ENCODE measurements at places on chromosomes 4 and X.
A peak's percentile ranks its signal among the peaks of the same experiment; 100 is the strongest.

DNA sequence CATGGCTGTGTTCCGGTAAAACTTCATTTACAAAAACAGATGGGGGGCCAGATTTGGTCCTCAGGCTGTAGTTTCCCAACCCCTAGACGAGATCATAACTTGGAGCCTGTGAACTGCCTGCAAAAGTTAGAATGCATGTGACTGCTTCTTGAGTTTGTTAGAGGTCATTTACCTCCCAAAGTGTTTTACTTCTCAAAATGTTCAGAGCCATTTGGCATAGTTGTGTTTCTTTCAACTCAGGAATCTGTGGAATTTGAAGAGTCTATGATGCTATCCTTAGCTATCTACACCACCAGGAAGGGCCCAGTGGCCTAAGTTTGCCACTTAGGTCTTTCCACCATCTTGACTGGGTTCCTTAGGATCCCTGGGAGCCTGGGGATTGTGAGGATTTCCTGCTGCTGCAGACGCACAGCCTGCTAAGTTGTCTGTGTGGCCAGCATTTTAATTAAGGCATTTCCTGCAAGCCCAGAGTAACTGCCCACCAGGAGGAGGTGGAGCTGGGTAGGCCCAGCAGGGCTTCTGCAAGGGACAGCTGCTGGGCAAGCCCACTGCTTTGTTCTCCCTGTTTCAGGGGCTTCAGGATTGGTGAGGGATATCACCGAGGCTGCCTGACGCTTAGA is 53.1 kb downstream of the CCNI start:
- H3K27ac ChIP-seq = peak overlapping the region; percentile 32
- H3K27me3 ChIP-seq = no peaks in the 10 kb centered on the region
- no peak overlapping the region for H3K4me3 ChIP-seq
- H3K36me3 ChIP-seq = peaks cover 39% of the 10 kb centered on the region
- DNase-seq = no peak

DNA sequence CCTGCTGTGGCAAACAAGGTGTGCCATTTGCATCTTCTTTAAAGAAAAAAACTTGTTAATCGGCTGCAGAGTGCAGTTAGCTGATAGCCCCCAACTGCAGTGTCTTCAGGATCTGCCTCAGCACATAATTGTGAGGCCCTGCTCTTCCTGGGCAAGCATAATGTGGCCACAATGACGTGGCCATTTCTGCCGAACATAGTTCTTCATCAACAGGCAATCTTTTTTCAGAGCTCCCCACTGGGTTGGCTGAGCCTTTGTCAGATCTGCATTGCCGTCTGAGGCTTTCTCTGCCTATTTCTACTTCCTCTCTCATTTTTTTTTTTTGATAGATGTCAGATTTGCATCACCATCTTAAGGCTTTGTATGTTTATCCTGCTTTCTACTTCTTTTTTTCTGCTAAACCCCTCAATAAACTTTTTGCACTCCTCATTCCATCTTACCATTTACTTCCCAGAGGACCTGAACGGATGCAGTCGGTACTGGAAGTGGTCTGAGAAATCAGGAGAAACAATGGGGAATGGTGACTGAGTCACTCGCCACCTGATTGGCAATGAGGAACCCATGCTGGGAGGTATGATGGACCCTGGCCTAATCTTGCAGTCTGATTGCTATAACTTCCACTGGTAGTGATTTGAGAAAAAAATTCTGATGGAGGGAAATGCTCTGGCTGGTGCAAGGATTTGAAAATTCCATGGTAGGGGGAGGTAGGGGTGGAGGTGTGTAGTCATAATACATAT is 21.2 kb upstream of the TAB3 start:
- no peak for DNase-seq
- no peaks in the 10 kb centered on the region for H3K36me3 ChIP-seq
- no peaks in the 10 kb centered on the region for H3K27me3 ChIP-seq
- H3K4me3 ChIP-seq = no peak overlapping the region

- H3K27me3 ChIP-seq = no peaks in the 10 kb centered on the region
- H3K27ac ChIP-seq = no peak overlapping the region
- DNase-seq = no peak
- no peak overlapping the region for H3K4me3 ChIP-seq
- H3K36me3 ChIP-seq = no peaks in the 10 kb centered on the region
These were observed 70.8 kb upstream of the GALNTL6 start for GRCh38 chr4:171742436-171742835.

GRCh38 chr4:16110661-16111290 is 27.0 kb upstream of the PROM1 start:
- no peak overlapping the region for H3K27ac ChIP-seq
- H3K27me3 ChIP-seq = no peaks in the 10 kb centered on the region
- H3K4me3 ChIP-seq = no peak overlapping the region

All from thoracic aorta (tissue), 2 donors.